NCI-H187 treated with DMSO at 0.1 percent for 48 hours (cell line): ENCODE measurements at places on chromosomes 12 and 14.

DNA sequence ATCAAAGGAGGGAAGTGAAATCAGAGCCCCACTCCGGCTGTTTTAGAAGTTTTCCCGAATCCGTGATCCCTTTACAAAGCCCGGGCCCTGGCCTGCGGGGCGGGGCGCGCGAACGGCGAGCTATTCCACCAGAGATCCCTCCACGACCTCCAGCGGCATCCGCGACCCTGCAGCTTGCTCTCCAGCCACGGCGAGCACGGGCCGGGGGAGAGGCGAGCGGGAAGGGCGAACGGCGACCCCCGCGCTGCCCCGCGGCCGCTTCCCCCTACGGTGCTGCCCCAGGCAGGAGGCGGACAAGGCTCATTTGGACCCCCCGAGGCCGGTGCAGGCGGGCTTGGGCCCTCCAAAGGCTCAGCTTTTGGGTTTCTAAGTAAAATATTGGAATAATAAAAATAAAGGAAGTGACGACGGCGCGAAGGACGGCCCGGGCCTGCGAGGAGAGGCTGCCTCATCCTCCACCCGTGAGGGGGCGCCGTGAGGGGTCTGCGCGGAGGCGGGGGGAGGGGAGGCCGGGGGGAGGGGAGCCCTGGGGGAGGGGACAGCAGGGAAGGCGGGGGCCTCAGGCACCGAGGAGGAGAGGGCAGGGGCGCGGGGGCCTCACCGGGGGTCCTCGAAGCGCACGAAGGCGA, 613 bp downstream of the SRSF9 start:
- no peak for DNase-seq

DNA sequence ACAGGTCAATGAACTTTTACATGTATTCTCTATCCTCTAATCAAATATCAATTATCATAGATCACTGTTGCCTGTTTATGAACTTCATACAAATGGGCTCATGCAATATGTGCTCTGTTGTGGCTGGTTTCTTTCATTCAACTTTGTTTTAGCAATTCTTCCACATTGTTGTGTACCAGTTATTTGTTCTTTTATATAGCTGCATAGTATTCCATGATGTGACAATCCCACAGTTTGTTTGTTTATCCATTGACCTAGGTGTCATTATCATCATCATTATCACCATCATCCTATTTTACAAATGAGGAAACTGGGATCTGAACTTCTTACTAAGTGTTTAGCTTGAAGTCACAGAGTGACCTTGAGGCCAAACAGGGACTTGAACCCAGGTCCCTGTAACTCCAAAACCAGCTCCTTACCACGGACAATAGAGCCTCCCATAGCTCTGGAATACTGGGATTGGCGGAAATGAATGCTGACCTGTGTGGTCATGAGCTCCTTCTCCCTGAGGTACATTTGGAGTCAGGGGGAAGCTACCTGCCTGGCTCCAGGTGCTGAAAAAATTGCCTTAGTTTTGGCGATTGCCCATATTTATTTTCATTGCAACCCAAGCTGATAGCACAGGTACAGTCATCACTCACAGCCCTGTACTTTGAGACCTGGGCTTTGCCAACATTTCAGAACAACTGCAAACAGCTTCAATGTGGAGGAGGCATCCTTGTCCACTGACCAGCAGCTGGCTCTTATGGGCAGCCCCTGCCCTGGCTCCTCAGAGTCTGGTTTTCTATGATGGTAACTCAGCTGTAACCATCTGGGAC, 9.2 kb downstream of the ZFP36L1 start:
- no peak for DNase-seq

DNA sequence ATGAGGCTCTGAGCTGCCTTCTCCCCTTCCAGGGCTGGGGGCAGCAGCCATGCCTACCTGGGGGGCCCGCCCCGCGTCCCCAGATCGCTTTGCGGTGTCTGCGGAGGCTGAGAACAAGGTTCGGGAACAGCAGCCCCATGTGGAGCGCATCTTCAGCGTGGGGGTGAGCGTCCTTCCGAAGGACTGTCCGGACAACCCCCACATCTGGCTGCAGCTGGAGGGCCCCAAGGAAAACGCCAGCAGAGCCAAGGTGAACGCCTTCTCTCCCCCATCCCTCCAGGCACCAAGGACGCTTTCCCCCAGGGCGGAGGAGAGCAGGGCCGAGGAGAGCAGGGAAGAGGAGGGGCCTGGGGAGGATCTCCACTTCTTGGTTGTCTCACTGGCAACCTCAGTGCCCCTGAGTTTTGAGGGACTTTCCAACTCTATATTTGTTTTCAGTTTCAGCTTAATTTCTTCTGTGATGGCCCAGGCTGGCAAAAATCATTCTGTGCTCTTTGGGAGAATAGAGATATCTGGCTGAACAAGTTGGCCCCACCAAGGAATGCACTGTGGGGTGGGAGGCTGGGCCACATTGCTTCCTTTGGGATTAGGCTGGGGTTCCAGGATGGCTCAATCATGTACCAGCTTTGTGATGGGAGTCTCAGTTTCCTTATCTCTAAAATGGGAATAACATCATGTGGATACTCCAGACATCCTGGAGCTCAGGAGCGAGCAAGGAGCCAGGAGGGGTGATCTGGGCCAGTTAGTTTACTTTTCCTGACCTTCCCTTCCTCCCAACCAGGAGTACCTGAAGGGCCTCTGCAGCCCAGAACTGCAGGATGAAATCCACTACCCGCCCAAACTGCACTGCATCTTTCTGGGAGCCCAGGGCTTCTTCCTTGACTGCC, 1.2 kb downstream of the KHNYN start:
- no peak for DNase-seq

DNA sequence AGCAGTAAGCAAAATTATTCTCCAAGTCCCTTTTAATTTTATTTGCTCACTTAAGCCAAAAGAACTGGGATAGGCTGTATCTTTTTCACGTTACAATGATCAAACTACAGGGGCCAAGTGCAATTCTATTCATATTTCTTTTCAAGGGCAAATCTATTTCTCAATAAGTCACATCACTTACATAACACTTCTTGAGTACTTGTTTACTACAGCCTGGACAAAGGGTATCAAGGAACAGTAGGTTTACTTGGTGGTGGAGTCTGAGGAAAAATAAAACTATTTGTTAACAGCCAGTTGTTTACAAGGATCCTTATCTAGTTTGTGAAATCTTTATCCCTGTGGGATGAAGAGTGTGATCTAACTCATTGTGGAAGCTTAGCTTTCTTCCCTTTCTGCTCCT, 72.1 kb downstream of the PDE3A start:
- DNase-seq = no peak

- DNase-seq = no peak
These were observed 119.9 kb upstream of the OVCH1 start for GRCh38 chr12:29617407-29617803.

DNA sequence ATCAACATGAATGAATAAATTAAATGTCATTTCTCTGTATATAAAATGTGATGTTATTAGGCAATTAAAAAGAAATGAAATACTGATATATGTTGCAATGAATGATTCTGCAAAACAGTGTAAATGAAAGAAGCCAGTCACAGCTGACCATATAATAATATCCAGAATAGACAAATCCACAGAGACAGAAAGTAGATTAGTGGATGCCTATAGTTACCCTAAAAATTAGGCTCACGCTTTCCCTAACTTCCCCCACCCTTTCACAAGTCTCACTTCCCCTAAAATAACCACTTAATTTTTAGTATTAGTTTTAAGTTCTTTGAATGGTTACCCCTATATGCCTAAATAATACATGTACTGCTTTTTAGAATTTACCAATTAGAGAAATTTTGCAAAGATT, 348.9 kb upstream of the FAR2 start:
- no peak for DNase-seq

GRCh38 chr12:26239122-26239851, 43.9 kb downstream of the SSPN start:
- no peak for DNase-seq

- no peak for DNase-seq
These were observed 169.8 kb downstream of the PRKCH start for GRCh38 chr14:61491224-61491623.

DNA sequence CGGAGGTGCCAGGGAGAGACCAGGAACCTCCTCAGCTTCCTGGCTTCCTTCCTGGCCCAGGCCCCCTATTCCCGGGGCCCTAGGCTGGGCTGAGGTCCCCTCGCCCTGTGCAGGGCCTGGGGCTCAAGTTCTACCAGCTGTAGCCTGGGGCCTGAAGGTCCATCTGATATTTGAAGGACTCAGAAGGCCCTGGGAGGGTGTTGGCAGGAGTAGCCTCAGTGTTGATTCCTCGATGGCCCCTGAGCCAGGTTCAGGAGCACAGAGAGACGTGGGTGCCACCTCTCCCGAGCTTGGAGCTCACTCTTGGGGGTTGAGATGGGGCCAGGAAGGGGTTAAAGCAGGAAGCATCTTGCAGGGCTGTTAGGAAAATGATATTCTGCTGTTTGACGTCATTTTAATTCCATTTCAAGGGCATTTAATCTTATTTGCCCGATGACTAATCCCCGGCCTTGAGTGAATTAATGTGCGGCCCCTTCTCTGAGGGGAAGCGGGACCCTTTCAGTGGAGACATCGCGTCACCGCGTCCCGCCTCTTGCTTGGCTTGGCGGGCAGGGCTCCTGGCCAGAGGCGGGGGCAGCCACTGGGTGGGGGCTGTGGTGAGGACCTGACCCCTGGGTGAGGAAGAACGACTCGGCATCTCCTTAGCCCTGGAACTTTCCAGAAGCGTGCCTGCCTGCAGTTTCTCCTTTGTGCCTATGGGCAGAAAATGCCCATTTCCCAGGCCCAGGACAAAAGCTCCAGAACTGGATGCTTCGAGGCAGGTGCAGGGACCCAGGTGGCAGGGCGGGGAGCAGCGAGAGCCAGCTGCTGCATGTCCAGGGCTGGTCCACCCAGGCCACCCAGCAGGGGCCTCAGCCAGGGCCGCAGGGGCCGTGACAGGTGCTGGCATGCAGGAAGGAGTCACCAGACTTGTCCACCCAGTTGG, 158.3 kb downstream of the KIF26A start:
- DNase-seq = no peak

DNA sequence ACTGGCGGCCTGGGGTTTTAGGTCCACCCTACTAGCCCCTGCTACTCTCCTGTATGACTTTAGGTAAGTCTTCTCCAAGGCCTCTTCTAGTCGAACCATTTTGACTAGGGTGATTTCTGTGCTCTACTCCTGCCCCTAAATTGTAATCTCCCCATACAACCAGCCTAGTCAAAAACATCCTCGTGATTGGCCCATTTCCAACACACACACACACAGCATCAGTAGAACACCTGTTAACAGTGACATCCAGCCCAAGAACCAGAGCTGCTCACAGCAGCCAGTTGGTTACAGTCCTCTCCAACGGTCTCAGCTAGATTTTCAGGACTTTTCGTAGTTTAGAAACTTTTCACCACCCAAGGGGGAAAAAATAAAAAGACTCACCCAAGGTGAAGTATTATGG, 30.9 kb downstream of the NT5DC3 start:
- no peak for DNase-seq

DNA sequence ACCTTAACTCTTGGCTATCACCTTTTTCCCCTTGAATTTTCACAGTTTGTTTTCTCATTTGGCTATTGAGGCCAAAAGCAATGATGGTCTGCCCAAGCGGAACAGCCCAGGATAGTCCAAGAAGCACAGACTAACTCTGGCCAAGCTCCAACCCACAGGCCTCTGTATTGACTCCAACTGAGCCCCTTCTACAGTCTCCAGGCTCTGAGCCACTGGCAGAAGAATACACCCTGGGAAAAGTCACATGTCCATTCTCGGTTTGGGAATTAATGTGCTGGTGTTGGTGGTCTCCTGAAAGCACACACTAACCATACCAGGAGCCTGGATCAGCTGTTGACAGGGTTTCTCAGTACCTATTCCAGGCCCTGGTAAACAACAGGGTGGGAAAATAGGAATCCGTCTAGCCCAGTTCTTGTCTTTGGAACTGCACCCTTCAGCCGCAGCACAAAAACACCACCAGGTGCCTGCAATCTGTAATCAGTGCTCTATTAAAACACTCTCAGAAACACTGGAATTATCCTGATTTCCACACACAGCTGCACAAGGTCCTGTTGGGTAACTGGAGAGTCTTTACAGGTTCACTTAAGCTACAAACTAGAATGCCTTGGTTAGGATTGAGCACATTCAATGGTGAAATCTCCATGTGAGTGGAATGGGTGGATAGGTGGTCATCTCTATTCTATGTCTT, 63.6 kb downstream of the STXBP6 start:
- DNase-seq = no peak

GRCh38 chr12:104846056-104846767, 111.9 kb downstream of the SLC41A2 start:
- no peak for DNase-seq

- no peak for DNase-seq
These were observed 82.3 kb downstream of the DDX51 start for GRCh38 chr12:132061641-132062430.

DNA sequence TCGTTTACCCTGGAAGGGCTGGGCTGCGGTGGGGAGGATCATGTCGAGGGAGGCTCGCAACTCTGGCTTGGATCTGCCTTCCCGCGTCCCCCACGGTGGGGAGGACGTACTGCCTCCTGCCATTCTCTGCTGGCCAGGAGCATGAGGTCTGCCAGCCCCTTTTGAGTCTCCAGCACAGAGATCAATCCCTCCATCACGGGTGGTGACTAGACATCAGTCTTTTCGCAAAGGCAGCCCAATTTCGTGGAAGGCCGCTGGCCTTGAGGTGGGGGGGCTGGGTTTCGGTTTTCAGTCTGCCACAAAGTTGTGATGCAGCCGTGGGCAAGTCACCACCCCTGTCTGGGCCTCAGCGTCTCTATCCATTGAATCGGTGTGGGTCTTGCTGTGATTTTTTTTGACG, 62.2 kb downstream of the PRMT8 start:
- no peak for DNase-seq

GRCh38 chr14:76708028-76708427, 53.2 kb upstream of the VASH1 start:
- DNase-seq = no peak

- no peak for DNase-seq
These were observed 16.0 kb upstream of the PLEKHH1 start for GRCh38 chr14:67517083-67517482.

GRCh38 chr14:48704639-48705038, 881.5 kb downstream of the RPS29 start:
- DNase-seq = no peak

GRCh38 chr12:55696141-55696540, 11.6 kb downstream of the ITGA7 start:
- no peak for DNase-seq
